Chondrocyte (in vitro differentiated cells): ENCODE measurements at places on chromosomes 5 and 9.

- no peak for DNase-seq
These were observed 80.3 kb upstream of the FST start for GRCh38 chr5:53399926-53400697.

DNA sequence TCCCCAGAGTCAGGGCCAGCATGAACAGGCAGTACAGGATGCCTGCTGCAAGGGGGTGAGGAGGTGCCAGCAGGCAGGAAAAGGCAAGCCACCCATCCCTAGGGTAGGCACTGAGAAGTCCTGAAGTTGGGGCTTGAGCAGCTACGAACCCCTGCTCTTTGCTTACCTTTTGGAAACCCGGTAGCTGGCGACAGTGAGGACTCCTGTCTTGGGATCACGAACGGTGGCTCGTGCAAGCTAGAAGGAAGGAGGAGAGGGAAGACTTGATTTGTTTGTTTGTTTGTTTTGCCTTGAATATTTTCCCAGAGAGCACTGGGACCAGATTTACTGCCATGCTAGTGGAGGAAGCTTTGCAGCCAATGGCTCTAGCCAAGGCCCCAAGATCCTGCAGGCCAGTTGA lies 23.7 kb downstream of the P4HA2 start:
- DNase-seq: no peak

GRCh38 chr5:57317341-57317740 lies 143.5 kb downstream of the GPBP1 start:
- DNase-seq: no peak

- no peak for DNase-seq
These were observed 75.7 kb downstream of the TMC1 start for GRCh38 chr9:72597181-72597517.

DNA sequence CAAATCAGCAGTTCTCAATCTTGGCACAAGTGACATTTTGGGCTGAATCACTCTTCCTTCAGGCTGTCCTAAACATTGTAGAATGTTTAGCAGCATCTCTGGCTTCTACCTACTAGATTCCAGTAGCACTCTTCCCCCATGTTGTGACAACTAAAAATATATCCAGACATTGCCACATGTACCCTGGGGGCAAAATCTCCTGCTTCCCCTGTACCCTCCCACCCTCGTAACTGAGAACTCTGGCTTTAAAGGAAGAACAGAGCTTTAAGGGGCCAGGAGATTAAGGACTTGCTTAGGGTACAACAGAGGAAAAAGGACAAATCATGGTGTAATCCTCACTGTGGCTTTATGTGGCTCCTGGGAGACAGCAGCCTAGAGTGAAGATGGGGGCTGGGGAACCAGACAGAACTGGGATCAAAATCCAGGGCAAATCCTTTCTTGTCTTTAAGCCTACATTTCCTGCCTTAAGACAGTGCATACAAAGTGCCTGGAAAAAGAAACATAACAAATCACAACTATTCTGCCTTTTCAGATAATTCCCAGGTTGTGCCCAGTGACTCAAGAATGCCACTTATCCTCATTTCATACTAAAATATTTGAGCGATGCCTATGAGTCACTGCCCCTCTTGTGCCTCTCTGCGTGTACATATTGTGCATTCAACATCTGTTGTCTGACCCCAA lies 109.3 kb downstream of the DAPK1 start:
- DNase-seq: no peak

DNA sequence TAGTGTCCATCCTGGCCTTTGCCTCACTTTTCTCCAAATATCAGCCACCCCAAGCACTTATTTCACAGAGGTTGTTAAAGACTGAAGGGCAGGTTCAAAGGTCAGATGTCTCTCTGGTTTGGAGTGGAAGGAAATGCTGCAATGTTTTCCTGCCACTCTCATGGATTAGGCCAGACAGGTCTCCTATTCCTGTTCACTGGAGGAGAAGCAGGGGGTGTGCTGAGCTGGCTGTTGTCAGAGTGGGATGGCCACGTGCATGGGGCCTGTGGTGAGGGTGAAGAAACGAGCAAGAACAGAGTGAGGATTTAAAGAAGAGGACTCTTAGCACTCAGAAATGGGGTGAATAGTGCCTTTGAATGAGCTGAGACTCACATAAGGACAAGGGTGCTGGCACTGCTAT lies 6.7 kb downstream of the TMEM8B start:
- DNase-seq: peak; percentile 19
